Activated CD8-positive, alpha-beta memory T cell treated with anti-CD3 and anti-CD28 coated beads for 4 hours (primary cell): ENCODE measurements at places on chromosomes 5 and 9.

DNA sequence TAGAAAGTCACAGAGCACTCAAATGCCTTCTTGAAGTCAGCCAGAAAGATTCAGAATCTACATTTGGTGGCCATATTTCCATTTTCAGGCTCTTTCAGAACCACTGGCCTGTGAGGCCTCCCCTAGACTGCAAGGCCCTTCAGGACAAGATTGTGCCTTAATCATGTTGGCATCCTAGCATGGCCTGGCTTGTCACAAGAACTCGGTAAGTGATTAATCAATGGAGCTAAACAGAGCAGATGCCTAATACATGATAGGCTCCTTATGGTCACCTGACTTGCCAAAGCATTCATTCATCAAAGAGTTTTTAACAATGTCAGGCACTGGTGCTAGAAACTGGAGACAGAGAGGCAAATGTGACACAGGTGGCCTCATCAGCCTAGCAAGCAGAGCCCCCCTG lies 70.3 kb downstream of the PGM5 start:
- no peak for DNase-seq

DNA sequence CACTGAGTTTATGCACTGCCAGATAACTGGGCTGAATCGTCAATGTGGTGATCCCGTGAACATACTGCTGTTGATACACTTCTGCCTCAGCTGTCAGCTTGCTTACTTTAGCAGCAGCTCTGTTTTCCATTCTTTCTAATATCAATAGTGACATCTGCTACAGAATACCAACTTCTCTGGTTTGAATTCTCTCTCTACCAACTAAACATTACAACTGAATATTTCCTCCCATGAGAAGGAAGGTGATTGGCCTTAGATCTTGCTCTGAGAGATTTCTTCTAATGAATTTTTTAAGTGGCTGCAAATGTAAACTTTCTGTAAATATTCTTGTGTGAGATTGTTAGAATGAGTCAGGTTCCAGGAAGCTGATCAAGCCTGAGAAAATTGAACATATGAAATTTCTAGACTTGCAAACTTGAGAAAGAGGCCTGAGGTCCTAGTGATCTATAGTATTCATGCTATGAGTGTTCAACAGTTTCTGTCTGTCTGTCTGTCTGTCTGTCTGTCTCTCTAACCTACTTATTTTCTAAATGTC lies 205.5 kb upstream of the CDKN2B start:
- DNase-seq = no peak

- DNase-seq = no peak
Measured at GRCh38 chr9:82939451-82939850, 123.5 kb downstream of the RASEF start.

GRCh38 chr5:91272858-91273257 lies 110.3 kb downstream of the ARRDC3 start:
- no peak for DNase-seq

- DNase-seq = no peak
Measured at GRCh38 chr5:61311836-61312808, 19.9 kb upstream of the ZSWIM6 start.

- DNase-seq = no peak
Measured at GRCh38 chr5:151186538-151186937, 29.0 kb upstream of the ANXA6 start.

DNA sequence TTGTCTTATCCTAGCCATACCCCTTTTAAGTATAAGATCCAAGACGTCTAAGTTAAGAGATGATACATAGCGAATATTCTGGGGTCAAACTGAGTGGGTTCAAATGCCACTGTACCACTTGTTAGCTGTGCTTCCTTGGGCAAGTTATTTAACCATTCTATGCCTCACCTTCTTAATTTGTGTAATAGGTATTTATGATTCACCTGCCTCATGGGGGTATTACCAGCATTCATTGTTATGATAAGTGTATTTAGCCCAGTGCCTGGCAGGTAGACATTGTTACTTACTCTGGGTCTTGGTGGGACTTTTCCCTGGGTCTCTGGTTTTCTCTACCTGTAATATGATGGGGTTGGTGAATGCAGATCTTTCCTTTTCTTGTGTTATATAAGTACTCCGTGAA lies 3.8 kb downstream of the LARP1 start:
- no peak for DNase-seq

- DNase-seq = no peak
Measured at GRCh38 chr5:91065496-91065895, 317.6 kb downstream of the ARRDC3 start.

GRCh38 chr9:127968042-127968441 lies 12.7 kb downstream of the EEIG1 start:
- no peak for DNase-seq

GRCh38 chr5:129080766-129081165 lies 13.8 kb upstream of the ISOC1 start:
- DNase-seq = no peak

DNA sequence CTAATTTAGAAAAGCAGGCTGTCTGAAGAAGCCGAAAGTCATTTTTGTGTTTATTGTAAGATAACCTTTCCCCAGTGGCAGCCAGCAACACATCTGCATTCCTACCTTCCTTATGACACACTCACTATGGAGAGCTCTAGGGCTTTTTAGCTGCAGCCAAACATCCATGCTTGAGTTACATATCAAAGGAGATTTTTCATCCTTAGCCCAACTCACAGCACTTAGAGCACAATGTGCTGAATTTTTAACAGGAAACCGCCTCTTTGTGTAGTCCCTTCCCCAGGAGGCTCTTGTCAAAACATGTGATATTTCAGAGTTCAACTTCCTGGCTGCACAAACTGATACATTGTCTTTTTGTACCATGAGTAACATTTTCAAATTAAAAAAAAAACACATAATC lies 379.2 kb downstream of the CTNND2 start:
- no peak for DNase-seq

DNA sequence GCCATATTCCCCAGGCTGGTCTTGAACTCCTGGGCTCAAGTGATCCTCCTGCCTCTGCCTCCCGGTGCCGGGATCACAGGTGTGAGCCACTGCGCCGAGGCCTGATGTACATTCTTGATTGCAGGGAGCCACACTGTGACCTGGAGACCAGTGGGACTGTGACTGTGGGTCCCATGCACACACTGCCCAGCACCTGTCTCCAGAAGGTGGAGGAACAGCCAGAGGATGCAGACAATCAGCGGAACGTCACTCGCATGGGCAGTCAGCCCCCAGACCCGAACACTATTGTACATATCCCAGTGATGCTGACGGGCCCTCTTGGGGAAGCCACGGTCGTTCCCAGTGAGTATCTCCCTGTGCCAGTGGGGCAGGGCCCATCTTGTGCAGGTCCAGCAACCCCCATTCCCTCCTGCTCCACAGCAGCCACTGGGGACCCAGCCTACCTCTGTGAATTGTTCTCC lies 147.3 kb downstream of the CACNA1B start:
- no peak for DNase-seq

DNA sequence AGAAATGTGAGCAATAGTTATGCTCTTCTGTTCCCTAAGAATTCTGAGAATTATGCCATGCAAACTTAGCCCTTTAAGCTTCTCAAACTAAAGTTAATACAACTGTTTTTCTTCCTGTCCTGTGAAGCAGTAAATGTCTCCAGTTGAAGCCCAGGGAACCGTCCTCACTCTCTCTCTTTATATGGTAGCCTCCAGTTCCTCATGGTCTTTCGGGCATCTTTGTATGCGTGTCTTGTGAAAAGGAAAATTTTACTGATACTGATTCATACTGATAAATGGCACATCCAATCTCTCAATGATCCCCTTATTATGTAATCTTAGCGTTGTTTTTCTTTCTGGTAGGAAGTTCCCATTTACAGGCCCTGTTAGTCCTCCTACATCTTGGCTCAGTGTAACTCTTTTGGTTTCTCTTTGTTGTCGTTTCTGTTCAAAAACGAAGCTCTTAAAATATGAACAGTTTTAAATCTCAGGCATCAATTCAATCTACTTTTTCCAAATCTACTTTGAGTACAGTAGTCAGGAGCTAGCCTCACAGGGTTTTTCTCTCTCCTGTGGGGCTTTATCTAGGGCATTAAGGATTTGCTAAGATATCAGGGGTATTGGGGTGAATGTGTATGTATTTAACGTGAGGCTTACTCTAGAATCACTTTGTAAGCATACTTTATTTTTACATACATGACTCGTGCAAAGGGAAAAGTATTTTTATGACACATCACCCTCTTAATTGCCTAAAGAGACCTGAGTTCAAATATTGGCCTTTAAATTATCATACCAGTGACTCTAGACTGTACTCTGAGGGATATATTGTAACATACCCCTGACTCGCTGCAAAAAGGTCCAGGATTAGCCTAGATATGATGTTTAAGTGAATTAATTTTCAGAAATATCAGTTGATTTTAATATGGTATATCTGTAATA lies 258.0 kb downstream of the NR3C1 start:
- no peak for DNase-seq

- DNase-seq = no peak
Measured at GRCh38 chr9:92147852-92148180, 32.6 kb upstream of the SPTLC1 start.

- no peak for DNase-seq
Measured at GRCh38 chr5:79255786-79256557, 20.0 kb downstream of the JMY start.

- DNase-seq = no peak
Measured at GRCh38 chr9:136003411-136004218, 42.4 kb upstream of the UBAC1 start.

GRCh38 chr9:97802276-97802675 lies 50.8 kb upstream of the FOXE1 start:
- no peak for DNase-seq

DNA sequence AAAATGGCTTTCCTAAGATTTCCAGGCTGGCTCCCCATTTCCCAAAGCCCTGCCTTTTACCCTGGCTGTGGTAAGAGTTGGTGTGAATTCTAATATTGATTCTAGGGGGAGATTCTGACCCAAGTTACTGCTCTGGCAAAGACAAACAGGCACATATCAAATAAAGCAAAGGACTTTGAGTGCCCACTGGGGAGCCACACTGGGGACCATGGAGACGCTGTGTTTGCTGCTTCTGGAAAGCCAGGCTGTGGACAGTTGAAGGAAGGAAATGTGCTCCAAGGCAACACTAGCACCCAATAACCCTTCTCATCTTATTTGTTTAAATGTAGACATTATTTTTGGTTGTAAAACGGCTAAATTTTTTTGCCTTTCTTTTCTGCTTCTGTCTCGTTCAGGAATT lies 78.7 kb downstream of the SNCAIP start:
- DNase-seq = no peak

DNA sequence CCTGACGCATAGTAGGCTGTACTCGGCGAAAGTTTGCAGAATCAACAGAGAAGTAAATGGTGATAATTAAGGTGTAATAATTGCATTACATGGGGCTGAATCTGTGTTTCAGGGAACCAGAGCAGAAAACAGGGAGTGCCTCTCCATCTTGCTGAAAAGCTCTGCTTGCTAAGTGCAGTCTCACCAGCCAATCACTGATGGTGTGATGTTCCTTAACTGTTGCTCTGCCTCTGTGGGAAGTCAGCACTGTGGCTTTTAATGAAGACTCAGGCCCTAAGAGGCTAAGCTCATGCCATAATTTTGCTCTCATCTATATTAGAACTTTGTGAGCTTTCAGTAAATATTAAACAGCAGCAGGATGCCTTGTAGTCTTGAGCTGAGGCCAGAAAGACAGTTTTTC lies 4.5 kb downstream of the PHF24 start:
- no peak for DNase-seq

DNA sequence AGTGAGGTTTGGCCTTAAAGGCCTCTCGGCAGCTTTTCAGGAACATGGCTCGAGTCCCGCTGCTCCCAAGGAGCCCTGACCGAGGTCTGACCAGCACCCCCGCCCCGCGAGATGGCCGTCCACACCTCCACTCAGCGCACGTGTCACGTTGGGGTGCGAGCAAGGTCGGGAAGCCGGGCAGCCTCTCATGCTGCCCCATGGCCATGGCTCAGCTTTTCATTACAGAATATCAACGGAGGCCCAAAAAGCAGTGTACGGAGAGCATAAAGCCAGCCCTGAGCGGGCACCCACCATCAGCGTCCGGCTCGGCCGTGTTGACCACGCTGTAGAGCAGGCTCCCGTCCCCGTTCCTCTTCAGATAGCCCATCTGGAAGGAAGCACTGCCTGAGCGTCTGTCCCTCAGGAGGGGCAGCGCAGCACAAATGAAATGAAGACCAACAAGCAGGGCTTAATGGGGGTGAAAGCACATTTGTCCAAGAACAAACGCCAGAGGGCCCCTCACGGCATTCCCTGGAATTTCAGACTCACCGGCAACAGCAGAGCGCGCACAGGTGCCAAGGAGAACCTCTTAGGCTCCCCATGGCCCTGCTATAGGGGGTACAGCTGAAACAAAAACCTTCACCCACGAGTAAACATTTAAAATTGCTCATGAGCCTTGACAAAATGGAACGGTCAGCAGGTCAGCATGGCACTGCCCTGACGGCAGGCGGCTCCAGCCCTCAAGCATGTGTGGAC lies 11.6 kb downstream of the BRD9 start:
- no peak for DNase-seq

DNA sequence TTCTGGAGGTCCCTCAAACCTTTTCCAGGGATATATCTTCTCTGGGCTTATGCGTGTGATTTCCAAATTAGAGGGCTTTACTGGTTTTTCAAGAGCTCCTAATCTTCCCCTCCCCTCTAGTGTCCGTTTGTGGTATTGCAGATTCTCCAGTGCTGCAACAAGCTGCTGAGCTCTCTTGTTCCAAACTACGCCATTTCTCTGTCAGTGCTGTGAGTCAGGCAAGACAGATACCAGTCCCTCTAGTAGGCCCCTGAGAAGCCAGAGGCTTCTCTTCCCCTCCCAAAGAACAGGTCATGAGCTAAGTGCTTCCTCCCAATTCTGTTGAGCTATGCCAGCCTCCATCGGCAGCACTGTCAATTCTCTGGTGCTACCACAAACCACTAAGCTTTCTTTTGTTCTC lies 149.5 kb downstream of the FANCC start:
- DNase-seq = no peak

GRCh38 chr9:38194870-38195269 lies 125.8 kb upstream of the SHB start:
- no peak for DNase-seq

- DNase-seq = no peak
Measured at GRCh38 chr9:4865681-4866080, 72.9 kb downstream of the RCL1 start.

GRCh38 chr5:131258733-131259132 lies 5.1 kb upstream of the CDC42SE2 start:
- DNase-seq = no peak

DNA sequence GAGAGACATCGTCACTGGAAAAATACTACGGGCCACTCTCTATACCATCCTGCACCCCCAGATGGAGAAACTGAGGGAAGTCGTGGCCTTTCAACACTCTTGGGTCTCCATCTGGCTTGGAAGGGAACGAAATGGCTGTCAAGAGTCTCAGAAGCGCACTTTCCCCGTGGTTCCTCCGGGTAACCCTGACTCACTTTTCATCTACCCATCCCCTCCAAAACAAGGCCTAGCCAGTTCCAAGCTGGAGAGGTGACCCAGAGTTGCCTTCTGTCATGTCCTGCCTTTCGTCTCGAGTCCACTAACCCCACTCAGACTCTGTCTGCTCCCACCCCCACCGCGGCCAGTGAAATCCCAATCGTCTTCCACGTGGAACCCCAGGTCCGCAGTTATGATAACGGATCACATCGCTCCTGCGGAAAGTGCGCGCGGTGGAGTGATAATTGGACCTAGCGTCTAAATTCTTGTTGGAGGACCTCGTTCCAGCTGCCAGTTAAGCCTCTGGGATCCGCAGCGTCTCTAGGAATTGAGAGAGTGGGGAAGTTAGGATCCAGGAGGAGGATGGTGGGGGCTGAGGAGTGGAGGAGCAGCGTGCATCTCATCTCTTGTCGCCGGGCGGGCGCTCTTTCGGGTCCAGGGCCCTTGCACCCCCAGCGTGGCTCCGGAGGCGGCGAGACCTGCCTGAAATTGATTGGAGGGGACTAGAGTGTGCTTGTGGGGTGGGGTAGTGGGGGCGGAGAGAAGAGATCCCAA lies 4.6 kb downstream of the CDKN2A start:
- DNase-seq = no peak
